Kidney epithelial cell (primary cell): ENCODE measurements at places on chromosomes 1 and 21.

- DNase-seq, result no peak
These were observed 248.2 kb downstream of the NFIA start for GRCh38 chr1:61330571-61330970.

DNA sequence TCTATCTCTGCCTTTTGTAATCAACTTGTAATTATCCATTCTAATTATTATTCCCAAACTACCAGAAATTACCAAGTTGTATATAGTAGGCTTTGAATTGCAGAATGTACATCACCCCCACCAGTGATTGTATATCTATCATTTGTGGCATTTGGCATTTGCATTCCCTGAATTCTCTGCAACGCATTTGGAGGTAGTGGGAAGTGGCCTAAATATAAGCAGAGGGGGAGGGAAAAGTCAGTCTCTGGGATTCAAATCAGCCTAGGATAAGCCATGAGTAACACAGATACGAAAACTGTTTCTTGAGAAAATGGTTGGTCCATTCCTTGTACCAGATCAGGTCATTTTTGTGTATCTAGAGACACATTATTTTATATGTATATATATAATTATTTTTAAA is 20.7 kb downstream of the DDX20 start:
- no peak for DNase-seq

GRCh38 chr1:21337928-21338572 is 47.8 kb upstream of the ECE1 start:
- no peak for DNase-seq

DNA sequence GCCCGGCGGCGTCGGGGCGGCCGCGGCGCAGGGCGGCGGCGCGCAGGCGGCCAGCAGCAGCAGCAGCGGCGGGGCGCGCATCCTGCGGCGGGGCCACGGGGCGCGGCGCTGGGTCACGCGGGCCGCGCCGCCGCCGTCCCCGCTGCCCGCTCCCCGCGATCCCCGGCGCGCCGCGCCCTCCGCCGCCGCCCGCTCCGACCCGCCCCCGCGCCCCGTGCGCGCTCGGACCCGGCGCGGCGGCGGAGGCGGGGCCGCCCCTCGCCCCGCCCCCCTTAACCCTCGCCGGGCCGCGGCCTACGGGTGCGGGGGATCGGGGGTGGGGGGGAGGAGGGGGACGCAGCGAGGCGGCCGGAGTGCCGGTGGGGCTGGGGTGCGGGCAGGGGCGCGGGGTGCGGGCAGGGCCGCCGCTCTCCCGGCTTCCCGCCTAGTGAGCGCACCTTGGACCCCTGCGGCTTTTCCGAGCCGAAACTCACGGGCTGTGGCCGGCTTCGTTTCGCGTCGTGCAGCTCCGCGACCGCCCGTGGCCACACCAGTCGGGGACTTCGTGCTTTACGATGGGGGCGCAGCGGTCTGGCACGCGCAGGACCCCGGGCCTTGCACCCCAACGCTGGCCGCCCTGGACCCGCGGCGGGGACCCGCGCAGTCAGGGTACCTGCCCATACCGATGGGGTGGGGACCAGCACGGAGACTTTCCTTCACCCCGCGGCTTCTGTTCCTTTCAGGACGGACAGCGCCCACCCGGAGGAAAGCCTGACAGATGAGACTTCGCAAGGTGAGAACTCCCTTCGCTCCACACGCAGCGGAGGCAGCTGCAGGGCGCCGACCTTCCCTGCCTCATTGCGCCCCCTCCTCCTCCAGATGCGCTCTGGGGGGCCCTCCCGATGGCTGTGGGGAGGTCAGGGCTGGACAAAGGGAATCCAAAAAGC is at the start of gene FNDC10:
Gene FNDC10, minus strand, starts transcription at position 201 of the 926 bp plus-strand sequence. Its CDS starts 120 bp downstream, at position 81.
- DNase-seq, result no peak

DNA sequence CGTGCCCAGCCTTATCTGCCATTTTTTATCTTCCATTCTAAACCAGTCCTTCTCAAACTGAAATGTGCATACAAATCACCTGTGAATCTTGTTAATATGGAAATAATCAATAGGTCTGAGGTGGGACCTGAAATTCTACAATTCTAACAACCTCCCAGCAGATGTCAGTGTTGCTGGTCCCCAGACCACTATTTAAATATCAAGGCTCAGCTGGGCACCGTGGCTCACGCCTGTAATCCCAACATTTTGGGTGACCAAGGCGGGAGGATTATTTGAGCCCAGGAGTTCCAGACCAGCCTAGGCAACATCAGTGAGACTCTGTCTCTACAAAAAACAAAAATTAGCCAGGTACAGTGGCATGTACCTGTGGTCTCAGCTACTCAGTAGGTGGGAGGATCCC is 4.1 kb downstream of the UQCRHL start:
- DNase-seq, result no peak

- DNase-seq, result no peak
These were observed 1.2 kb downstream of the MAN1C1 start for GRCh38 chr1:25617625-25618432.

DNA sequence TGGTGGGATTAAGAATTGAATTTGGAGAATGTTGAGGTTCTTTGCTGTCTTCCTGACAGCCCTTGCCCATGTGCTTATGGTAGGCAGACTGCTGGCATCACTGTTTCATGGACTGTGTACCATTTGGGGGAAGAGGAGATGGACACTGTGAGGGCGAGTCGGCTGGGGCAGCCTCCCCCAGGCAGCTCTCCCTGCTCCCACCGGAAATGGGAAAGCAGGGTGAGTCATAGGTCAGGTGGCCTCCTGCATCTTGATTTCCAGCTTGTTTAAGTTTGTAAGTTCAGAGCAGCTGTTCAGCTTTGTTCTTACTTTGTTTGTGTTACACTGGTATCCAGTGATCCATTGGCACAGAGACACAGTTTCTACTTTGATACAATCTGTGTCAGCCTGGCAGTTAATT is 87.2 kb upstream of the CNIH3 start:
- peak; percentile 80 for DNase-seq
